ENCODE measurements at places on chromosomes 11 and 22.

GRCh38 chr11:2743427-2744110 lies 43.8 kb upstream of the KCNQ1OT1 start:
- no peak for DNase-seq

GRCh38 chr22:36737776-36738175 lies 34.2 kb upstream of the CACNG2 start:
- DNase-seq, result no peak

GRCh38 chr11:47765086-47765485 lies 2.1 kb downstream of the FNBP4 start:
- no peak for DNase-seq

GRCh38 chr11:121533601-121534000 lies 80.8 kb upstream of the SORL1-AS1 start:
- no peak for DNase-seq

- DNase-seq, result no peak
These were observed 149.8 kb upstream of the LARGE1 start for GRCh38 chr22:34070051-34070450.
